ENCODE measurements at places on chromosomes 2 and 18. TPM values are rescaled to one million over a fixed set of nuclear protein-coding genes. Genes with fewer than 3 reads are reported as not detected.

Gene GDF7
- 2.8 TPM for total RNA-seq

Gene NPHP1
- total RNA-seq: 1.5 TPM

GRCh38 chr2:186456941-186457340 lies 29.1 kb upstream of the ZC3H15 start:
- no peak for DNase-seq

Gene POLR1A
- total RNA-seq: 8.7 TPM

Gene ITPRIPL1
- 2.0 TPM for total RNA-seq

Gene VIL1
- total RNA-seq: not detected

- no peak for DNase-seq
Measured at GRCh38 chr18:998936-999335, 94.3 kb downstream of the ADCYAP1 start.

- DNase-seq: no peak
Measured at GRCh38 chr2:112725545-112726457, 5.0 kb downstream of the NT5DC4 start.

DNA sequence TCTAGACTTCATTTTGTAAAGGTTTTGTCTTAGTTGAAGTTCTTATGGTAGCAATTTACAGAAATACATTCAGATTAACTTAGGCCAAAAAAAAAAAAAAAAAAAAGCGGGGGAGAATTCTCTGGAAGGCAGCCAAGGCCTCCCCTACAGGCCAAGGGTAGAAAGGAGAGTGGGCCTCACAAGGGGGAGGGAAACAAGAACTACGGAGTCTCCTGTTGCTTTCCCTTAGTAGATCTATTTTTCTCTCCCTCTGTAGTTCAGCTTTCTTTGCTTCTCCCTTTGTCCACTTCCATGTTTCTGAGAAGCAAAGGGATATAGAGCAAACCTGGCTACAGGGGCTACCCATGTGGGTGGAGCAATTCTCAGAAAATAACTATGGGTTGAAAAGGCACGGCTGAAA lies 2.4 kb upstream of the STK11IP start:
- no peak for DNase-seq

DNA sequence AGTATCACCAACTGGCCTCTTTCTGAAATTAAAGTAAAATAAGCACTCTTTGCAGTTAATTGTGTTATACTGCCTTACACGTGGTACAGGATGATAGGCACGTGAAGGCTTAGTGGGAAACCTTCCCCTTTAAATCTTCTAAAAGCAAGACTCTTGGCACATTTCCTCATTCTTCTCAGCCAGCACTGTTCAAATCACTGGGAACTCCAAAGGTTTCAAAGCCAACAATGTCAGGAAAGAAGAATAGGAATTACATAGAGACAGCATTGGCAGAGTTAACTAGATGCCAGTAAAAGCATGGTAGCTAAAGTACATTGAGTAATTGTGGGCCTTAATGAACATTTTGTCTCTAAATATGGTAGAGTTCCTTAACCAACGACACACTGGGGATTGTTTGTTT lies 96.4 kb downstream of the DTNA start:
- DNase-seq: no peak

GRCh38 chr2:128279786-128280157 lies 38.9 kb downstream of the HS6ST1 start:
- peak; percentile 16 for DNase-seq

DNA sequence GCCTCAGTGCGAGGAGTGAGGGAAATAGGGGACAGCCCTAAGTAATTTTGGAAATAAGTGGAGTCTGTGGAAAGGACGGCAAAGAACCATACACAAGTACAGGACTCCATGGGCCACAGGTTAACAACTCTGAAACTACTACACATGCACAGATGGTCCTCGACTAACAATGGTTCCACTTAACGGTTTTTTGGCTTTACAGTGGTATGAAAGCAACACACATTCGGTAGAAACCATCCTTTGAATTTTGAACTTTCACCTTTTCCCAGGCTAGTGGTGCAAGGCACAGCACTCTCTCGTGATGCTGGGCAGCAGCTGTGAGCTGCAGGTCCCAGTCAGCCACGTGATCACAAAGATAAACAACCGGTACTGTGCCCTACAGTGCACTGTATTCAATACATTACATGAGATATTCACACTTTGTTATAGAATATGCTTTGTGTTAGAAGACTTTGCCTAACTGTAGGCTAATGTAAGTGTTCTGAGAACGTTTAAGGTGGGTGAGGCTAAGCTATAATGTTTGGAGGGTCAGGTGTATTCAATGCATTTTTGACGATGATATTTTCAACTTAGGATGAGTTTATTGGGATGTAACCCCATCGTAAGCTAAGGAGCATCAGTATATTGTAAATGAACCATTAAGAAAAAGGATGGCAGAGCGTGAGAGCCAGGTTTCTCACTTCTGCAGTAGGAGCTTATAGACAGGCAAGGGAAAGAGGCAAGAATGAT lies 44.6 kb downstream of the TBC1D8 start:
- peak; percentile 85 for DNase-seq

DNA sequence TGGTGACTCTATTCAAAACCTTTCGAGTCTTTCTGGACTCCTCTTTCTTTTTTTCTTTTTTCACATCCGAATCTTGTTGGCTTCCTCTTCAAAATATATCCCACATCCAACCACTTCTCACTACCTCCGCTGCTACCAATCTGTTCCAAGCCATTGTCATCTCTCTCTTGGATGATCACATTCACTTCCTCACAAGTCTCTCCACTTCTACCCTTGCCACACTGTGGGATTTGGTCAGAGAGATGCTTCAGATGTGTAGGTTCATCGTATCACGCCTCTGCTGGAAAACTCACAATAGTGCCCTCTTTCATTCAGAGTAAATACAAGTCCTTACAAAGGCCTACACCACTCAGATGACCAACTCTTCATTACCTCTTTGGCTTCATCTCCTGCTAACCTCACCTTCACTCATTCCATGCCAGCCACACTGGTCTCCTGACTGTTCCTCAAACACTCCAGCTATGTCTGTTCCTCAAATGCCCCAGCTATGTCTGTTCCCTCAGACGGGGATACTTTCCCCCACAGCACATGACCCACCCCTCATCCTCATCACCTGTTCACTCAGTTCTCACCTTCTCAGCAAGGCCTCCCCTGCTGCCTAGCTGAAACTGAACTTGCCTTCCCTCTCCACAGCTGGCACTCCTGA lies 67.2 kb upstream of the PELI1 start:
- no peak for DNase-seq

GRCh38 chr2:152635635-152636298 lies 81.5 kb downstream of the PRPF40A start:
- peak; percentile 72 for DNase-seq

DNA sequence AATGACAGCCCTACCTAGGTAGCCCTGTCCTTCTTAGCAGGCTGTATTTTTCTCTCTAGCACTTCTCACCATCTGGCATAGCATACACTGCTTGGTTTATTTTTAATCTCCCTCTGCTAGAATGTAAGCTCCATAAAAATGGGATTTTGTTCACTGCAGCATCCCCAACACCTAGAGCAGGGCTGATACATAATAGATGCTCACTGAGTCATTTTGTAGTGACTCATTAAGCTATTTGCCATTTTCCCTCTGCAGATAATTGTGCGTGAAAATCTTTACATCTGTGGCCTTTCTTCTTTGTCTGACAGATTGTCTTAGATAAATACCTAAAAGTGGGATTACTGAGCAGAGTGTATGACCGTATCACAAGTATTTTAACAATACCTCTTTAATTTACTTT lies 82.5 kb downstream of the CERS6 start:
- no peak for DNase-seq

Gene LIMS2
- total RNA-seq: 5.0 TPM

- DNase-seq: no peak
Measured at GRCh38 chr2:196725882-196726281, 73.6 kb downstream of the GTF3C3 start.

DNA sequence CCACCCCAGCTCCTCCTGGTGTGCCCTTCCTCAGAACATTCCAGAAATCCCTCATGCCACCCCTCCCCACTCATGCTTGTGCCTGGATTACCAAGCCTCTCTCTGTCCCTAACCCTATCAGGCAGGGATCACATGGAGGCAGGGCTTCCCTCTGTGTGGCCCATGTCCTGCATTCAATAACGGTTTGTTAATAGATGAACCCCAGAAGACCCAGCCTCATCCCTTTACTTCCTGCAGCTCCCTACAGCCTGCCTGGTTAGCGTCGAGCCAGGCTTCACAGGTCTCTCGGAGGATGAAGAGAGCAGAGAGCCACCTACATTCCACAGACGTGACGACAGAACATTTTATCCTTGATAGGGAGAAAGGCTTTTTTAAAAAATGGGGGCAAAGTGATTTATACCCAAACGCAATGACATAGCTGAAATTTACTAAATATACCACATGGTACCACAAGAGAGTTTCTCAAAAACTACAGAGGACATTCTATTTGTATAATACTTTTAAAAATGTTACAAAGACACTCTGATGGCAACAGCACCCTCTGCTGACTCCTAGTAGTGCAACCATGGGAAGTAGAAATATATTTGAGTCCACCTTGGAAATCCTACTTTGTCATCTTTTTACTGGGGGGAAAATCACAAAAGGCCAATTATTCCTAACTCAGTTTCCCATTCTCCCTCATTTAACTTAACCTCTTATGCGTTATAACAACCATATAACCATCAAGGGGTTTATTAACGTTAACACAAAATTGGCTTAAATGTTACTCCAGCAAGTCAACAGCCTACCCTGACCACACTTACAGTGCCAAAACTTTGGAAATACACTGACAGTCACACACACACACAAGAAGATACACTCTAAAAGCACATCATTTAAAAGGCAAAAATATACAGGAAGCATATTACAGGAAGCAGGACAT lies 30.7 kb downstream of the FBXO15 start:
- DNase-seq: peak; percentile 39

- peak; percentile 40 for DNase-seq
Measured at GRCh38 chr2:237132799-237133198, 47.1 kb downstream of the COPS8 start.

Measured in lung microvascular endothelial cell (primary cell).